ENCODE measurements at places on chromosomes 13 and 19. TPM values are rescaled to one million over a fixed set of nuclear protein-coding genes. Genes with fewer than 3 reads are reported as not detected.

FCAR gene
- total RNA-seq, result not detected

RUBCNL gene
- total RNA-seq, result 0.22 TPM

TBXA2R gene
- total RNA-seq, result 0.59 TPM

FPR3 gene
- 0.10 TPM for total RNA-seq

RNF113B gene
- not detected for total RNA-seq

UQCR11 gene
- 87.1 TPM for total RNA-seq
